Central memory CD4-positive, alpha-beta T cell (primary cell): ENCODE measurements at places on chromosomes 3 and 15.
A peak's percentile ranks its signal among the peaks of the same experiment; 100 is the strongest.

GRCh38 chr3:107208100-107208499, 169.1 kb upstream of the CCDC54 start:
- no peak for DNase-seq

GRCh38 chr15:65450556-65450955, 27.8 kb upstream of the IGDCC4 start:
- no peak for DNase-seq

DNA sequence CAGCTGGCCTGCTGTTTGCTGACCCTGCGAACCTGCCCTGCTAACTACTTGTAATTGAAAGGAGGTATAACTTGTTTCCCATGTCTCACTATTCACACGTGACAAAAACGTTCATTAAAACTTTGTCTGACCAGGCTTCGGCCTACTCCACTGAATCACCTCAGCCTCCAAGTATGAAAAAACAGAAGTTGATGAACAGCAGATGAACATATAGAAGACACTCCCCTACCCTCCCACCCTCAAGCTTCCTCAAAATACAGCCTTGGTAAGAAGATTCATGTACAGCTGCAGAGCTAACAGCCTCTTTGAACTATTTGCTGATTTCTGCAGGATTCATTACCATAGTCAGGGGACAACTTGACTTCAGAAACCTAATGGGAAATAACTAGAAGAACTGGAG, 10.7 kb downstream of the RBM15B start:
- DNase-seq: no peak

GRCh38 chr3:38460377-38461270, 6.9 kb downstream of the ACVR2B start:
- no peak for DNase-seq

GRCh38 chr3:150447084-150447483, 39.0 kb downstream of the TSC22D2 start:
- no peak for DNase-seq

- no peak for DNase-seq
Observed at GRCh38 chr3:4752201-4753072, 226.8 kb upstream of the BHLHE40 start.

DNA sequence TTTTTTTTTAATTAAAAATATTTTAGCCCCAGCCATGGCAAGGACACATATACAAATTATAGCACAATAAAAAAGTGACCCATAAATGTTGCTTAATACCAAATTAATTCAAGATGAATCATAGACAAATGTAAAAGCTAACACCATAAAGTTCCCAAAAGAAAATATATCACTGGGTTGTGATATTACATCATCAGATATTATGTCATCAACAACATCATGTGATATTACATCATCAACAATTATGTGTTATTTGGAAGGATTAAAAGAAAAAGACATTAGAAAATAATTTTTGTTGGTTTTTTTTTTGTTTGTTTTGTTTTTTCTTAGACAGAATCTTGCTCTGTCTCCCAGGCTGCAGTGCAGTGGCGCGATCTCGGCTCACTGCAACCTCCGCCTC, 34.5 kb upstream of the ABHD10 start:
- DNase-seq: no peak

- DNase-seq: no peak
Observed at GRCh38 chr3:11186771-11187191, 32.5 kb downstream of the HRH1 start.

DNA sequence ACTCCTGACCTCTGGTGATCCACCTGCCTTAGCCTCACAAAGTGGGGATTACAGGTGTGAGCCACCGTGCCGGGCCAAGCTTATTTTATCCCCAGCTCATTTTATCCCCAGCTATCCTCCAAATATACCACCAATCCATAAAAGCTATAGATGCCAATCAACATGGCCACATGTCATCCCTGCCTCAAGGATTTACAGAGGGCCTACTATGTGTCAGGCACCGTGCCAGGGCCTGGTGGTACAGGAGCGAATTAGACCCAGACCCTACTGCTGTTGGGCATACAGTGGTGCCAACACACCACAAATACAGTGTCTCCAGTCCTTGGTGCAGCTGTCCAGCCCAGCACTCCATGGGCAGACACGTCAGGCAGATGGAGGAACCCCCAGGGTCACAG, 73.4 kb downstream of the SCN5A start:
- no peak for DNase-seq

- DNase-seq: no peak
Observed at GRCh38 chr3:161017971-161018370, 87.2 kb downstream of the B3GALNT1 start.

- DNase-seq: no peak
Observed at GRCh38 chr15:36814708-36815107, 235.3 kb downstream of the CDIN1 start.

DNA sequence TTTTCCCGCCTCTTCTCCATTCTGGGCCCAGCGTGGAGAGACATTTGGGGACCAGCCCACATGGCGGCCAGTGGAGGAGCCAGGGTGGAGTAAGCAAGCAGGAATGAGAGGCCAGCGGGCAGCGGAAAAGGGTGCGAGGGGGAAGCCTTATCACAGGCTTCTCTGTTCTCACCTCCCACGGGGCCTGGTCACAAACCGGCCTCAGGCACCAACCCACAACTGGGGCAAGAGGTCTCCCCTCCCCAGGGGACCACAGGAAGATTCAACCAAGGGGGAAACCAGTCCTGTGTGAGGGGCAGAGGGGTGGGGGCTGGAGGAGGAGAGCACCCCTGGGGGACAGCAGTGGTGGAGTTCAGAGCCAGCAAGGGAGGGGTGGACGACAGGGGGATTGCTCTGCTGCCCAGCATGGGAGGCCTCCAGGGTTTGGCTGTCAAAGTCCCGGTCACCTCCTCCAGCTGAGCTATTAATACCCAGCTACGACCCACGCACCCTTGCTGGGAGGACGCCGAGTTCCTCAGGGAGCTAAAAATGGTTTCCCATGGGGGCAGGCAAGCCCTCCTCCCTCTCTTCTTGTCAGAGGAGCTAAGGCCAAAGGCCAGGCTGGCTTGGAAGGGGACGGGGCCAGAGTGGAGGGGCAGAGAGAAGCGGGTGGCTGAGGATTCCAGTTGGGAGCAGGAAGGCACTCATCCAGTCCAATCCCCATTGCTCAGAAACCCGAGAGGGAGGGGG, 23.8 kb upstream of the RPL29 start:
- DNase-seq: no peak

DNA sequence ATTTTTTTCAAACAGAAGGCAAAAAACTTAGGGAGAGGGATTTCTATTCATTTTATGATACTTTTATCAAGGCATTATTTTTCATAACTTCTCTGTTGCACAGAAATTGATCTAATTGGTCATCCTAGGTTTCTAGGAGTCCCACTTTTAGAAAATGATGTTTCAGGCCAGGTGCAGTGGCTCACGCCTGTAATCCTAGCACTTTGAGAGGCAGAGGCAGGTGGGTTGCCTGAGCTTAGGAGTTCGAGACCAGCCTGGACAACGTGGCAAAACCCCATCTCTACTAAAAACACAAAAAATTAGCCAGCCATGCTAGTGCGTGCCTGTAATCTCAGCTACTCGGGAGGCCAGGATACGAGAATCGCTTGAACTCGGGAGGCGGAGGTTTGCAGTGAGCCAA, 2.8 kb downstream of the LACTB start:
- no peak for DNase-seq

- no peak for DNase-seq
Observed at GRCh38 chr15:85027421-85027820, 45.8 kb downstream of the PDE8A start.

DNA sequence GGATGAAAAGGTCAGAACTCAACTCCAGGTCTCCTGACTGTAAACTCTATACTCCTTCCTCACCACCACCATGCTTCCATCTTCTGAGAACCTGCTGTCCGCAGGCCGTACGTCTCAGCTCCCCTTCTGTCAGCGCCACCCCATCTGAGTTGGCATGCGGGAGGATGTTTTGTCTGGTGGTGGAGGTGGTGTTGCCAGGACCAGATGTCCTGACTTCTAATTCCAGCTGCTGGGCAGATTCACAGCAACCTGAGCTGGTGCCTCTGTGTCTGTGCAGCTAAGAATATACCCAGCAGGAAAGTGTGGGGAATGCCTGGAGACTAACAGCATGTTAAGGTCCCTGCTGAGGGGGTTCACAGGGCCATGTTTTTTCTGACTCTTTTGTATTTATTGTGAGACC, 23.2 kb downstream of the PLA1A start:
- no peak for DNase-seq

DNA sequence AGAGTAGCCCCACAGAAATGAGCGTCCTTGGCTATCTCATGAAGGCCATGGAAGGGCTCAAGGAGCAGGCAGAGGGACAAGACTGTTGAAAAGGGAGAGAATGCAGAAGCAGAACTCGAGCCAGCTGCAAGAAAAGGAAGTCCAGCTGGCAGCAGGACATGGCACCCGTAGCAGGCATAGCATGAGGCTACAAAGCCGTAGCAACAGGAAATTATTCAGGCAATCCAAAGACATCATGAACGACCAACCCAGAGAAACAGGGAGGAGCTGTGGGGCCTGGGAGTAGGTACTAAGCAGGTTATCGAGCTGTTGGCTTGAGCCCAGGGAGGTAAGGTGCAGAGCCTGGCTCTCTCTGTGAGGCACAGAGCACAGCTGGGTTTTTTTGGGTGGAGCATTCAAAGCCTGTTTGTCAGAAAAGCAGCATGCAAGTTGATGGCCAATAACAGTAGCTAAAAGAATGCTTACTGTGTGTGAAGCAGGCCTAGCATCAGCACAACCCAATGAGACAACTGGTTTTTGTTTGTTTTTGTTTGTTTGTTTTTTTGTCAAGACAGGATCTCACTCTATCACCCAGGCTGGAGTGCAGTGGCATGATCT, 144.0 kb upstream of the SMAD3 start:
- no peak for DNase-seq

DNA sequence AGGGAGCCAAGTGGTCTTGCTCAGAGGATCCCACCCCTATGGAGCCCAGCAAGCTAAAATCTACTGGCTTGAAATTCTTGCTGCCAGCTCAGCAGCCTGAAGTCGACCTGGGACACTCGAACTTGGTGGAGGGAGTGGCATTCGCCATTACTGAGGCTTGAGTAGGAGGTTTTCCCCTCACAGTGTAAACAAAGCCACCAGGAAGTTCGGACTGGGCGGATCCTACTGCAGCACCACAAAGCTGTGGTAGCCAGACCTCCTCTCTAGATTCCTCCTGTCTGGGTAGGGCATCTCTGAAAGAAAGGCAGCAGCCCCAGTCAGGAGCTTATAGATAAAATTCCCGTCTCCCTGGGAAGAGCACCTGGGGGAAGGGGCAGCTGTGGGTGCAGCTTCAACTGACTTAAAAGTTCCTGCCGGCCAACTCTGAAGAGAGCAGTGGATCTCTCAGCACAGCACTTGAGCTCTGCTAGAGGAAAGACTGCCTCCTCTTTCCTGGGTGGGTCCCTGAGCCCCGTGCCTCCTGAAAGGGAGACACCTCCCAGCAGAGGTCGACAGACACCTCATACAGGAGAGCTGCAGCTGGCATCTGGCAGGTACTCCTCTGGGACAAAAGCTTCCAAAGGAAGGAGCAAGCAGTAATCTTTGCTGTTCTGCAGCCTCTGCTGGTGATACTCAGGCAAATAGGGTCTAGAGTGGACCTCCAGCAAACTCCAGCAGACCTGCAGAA, 576.3 kb upstream of the NECTIN3 start:
- no peak for DNase-seq

DNA sequence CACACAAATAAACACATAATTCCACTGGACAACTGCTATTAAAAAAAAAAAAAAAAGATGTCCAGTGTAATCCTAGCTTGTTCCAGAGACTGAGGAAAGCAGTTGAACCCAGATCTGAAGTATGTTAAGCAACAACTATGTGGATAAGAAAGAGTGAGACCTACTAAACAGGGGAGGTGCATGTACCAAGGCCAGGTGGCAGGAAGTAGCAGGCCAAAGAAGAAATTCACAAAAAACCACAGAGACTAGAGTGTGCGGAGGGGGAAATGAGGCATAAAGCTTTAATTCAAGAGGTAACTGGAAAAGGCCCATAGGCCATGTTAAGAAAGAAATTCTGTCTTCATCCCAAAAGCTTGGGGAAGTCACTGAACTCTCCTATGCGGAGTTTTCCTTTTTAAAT, 490.0 kb downstream of the NAALADL2 start:
- no peak for DNase-seq

- DNase-seq: peak; percentile 42
Observed at GRCh38 chr3:194130807-194131589, 5.0 kb upstream of the HES1 start.

- no peak for DNase-seq
Observed at GRCh38 chr3:101170062-101170771, 150.2 kb downstream of the IMPG2 start.

GRCh38 chr15:71049706-71050422, 65.4 kb upstream of the THSD4 start:
- DNase-seq: no peak

DNA sequence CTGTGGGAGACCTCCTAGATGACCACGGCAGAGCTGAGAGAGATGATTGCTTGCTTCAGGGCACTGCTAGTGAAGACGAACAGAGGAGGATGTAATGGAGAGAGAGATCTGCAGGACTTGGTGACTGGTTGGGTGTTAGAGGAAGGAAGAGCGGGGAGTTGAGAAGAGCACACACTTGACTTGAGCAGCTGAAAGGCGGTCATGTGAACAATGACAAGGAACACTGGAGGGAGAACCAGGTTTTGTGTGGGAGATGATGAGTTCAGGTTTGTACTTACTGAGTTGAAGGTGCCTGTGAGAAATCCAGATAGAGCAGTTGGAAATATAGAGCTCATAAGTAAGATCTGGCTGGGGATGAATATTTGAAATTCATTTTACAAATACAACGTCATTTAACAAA, 40.3 kb downstream of the CDAN1 start:
- DNase-seq: no peak

DNA sequence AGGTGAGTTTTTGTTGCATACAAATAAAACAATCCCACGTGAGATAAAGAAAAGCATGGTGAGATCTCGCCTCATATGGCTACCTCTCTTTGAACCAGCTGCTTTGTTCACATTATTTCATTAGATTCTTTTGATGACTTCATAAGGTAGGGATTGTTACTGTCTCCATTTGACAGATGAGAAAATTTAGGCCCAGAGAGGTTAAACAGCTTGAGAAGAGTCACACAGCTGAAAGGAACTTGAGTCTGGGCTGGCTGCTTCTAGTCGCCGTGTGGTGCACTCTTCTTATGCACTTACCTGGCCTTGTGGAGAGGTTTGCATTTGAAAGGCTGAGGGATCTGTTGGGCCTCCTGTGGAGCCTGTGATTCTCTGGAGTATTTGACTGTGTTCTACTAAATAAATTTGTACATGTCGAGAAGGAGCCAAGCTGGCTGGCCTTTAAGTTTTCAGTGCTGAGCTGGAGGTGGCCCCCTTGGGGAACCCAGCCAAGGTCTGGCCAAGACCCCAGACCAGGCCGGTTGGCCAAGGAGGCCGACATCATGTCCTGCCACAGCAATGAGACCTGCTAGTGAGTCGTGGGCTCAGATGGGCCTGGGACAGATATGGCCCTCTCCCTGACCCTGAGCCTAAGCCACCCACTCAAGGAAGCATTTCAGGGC, 125.1 kb downstream of the SMAD6 start:
- no peak for DNase-seq

GRCh38 chr15:66848116-66848515, 146.1 kb downstream of the SMAD6 start:
- no peak for DNase-seq

DNA sequence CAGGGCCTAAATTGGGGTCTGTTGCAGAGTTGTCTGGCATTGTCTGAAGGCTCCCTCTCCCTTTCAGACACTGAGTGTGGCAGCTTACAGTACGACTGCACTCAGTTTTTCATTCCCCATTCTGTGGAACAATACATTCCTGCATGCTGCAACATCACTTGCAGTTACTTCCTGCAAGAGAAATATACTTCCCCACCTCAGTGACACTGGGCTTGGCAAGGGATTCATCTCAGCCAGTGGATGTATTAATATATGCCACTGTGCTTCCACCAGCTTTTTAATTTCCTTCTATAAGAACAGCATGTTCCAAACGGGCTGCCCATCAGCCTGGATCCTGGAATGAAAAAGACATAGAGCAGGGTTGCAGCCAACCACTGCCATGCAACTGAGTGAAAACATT, 23.1 kb downstream of the B3GALNT1 start:
- no peak for DNase-seq
